ENCODE measurements at places on chromosomes 7 and 10. TPM values are rescaled to one million over a fixed set of nuclear protein-coding genes. Genes with fewer than 3 reads are reported as not detected.

The OPN4 gene
- polyA plus RNA-seq: 0.13 TPM

The MEOX2 gene
- polyA plus RNA-seq: 5.6 TPM

The ITPRID1 gene
- not detected for polyA plus RNA-seq

The FAM25C gene
- polyA plus RNA-seq: not detected

The SMKR1 gene
- not detected for polyA plus RNA-seq

The SLC35G1 gene
- polyA plus RNA-seq: 4.0 TPM

The CABCOCO1 gene
- polyA plus RNA-seq: 0.61 TPM

The PLAU gene
- polyA plus RNA-seq: 10.0 TPM

The RPEL1 gene
- polyA plus RNA-seq: 0.08 TPM

The NKX1-2 gene
- not detected for polyA plus RNA-seq

The ASZ1 gene
- not detected for polyA plus RNA-seq

The SFTPA1 gene
- polyA plus RNA-seq: not detected

Measured in urinary bladder (tissue), 4 donors.